DMS153 (cell line): ENCODE measurements at places on chromosomes 5 and 9.

DNA sequence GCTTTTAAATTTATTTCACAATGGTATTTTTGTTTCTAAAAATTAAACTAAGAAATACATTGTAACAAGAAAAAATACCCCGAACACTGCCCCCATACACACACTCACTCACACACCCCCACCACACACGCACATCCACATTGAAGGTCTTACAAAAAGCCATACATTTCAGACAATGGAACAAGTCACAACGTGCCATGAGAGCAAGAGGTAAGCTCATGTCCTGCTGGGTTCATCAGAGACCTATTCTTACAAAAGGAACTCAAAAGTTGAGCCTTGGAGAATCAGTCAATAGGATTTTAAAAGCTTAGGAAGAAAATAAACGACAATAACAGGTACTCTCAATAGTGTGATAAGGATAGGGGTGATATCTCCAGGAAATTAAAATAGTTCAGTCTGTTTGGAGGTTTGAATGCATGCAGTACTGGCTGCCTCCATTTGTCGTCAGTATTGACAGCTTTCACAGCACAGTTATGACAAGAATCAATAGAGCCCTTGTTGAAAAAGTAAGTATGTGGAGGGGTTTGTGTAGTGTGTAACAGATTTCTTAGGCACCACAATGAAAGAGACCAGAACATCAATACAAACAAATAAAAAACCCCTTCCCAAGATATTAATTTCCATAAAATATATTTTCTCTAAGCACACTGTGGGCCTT lies 1826.2 kb upstream of the CDH6 start:
- DNase-seq = no peak

GRCh38 chr5:298737-299125 lies 22.8 kb upstream of the AHRR start:
- DNase-seq = no peak

DNA sequence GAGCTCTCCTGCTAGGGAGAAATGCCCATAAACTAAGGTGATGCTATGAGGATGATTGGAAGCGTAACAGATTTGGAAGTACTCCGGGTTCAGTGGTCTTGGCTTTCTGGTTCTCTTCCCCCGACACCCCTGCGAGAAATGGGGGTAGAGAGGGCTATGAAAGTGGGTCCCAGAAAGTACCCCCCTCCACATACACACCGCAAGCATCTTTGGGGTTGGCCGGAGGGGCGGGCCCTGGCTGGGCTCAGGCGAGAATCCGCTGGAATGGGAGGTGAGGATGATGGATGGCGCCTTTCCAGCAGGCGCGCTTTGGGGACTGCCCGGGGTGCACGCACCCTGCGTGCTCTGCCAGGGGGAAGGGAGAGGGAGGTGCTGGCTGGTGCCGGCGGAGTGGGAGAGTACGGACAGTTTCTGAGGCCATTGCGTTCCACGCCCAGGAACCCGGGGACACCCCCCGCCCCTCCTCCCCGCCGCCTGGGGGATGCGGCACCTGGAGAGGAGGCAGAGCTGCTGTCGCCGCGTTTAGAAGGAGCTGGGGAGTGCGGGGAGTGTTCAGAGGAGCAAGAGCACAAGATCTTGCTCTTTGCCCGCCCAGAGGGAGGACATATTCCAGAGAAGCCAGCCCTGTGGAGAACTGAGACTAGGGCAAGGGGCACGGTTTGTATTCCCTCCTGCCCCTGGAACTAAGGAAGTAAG lies 1.9 kb downstream of the PCSK5 start:
- DNase-seq = no peak

DNA sequence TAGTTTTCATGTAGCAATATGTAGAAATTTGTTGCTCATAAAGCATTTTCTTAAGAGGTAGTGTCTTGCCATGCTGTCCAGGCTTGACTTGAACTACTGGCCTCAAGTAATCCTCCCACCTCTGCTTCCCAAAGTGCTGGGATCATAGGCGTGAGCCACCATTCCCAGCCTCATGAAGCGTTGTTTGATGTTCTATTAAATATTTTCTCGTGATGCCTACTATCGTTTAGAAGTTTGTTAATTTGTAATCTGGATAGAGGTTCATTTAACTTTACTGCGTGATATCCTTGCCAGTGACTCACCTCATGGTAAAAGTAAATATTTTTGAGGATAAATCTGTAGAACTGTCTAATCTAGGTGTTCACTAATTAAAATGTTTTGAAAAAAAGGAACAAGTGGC lies 82.6 kb downstream of the VCAN start:
- DNase-seq = no peak

DNA sequence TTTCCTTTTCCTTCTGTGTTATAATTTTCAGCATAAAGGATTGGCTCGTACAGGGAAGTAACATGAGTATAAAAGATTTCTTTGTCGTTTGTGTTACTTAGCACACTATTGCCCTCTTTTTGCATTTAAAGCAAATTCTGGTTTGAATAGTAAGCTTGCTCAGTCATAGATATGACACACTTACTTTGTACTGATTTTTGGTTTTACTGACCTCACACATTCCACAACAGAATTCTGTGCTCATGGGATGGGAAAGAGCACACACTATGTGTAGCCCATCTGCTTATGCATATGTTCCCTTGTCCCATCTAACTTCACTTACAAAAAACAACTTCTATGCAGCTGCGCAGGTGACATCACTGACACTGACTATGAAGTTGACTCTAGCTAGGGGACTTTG lies 111.9 kb upstream of the MTAP start:
- no peak for DNase-seq

GRCh38 chr5:15365070-15365469 lies 134.9 kb upstream of the FBXL7 start:
- DNase-seq = no peak

GRCh38 chr5:158899211-158899610 lies 200.5 kb downstream of the EBF1 start:
- no peak for DNase-seq

DNA sequence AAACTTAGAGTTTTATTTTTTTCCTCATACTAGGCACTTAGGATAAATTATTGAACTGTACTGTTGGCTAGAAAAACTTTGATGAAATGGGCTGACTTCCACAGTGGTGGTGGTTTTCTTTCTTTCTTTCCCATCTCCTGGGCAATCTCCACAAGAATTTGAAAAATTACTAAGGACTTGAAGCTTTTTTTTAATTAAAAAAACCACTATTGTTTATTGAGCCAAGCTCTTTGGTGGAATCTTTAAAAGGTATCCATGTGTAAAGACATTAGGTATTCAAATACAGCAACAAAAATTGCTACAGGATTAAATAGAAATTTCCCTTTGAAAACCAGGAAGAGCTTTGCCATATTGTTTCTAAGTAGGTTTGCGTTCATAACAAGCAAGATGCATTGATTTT lies 14.1 kb downstream of the MARCHF6 start:
- DNase-seq = no peak

DNA sequence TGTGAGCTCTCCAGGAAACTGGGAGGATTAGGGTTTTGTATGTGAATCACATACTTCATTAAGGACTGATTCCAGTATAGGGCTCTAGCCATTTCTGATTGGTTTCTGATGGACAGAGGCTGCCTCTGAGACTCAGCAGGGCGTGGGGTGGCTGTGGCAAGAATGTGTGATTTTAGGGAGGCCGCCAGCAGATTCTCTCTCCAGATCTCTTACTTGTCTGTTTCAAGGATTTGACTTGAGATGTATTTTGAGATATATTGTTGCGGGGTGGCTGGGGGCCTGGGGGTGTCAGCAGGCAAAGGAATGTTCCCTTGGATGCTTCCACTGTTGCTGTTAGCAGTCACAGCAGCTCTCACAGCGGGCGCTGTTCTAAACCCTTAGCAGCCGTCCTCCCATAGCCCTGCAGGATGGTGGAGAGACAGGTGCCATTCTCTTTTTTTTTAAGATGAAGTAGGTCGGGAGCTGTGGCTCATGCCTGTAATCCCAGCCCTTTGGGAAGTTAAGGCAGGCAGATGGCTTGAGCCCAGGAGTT lies 8.0 kb upstream of the HNRNPAB start:
- no peak for DNase-seq

DNA sequence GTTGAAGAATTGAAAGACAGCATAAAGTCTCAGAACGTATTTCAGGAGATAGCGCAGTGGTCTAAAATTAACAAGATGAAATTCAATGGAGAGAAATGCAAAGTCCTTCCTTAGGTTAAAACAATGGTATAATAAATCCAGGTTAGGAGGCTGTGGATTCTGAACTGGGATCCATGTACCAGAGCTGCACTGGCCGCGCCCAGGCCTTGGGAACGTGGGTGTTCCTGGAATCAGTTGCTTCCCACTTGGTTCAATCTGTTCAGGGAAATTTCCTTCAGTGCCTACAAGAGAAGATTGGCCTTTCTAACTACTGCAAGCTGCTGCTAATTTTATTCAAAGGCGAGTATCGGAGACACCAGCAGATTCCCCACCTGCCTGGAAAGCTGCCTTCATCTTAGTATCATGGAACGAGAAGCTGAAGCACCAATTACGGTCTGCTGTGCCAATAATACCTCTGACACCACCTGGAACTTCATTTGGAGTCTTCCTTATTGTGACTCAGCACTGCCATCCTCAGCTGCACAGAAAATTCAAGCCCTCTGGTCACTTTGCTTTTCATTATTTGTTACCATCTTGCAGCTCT lies 14.3 kb upstream of the CTNND2 start:
- no peak for DNase-seq

- no peak for DNase-seq
Observed at GRCh38 chr5:152813526-152813925, 408.4 kb upstream of the NMUR2 start.

DNA sequence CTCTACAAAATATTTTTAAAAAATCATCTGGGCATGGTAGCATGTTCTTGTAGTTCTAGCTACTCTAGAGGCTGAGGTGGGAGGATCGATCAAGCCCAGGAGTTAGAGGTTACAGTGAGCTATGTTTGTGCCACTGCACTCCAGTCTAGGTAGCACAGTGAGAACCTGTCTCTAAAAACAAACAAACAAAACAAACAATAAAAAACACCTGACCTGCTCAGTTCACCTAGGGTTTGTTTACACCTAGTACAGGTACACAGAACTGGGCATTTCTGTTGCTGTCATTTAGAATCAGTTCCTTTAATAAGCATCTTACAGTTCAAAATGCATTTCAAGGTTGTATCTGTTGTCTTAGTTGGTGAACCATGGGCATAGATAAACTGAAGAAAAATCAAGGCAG lies 95.3 kb downstream of the MEGF10 start:
- no peak for DNase-seq

- DNase-seq = no peak
Observed at GRCh38 chr5:42531611-42532010, 108.4 kb downstream of the GHR start.

DNA sequence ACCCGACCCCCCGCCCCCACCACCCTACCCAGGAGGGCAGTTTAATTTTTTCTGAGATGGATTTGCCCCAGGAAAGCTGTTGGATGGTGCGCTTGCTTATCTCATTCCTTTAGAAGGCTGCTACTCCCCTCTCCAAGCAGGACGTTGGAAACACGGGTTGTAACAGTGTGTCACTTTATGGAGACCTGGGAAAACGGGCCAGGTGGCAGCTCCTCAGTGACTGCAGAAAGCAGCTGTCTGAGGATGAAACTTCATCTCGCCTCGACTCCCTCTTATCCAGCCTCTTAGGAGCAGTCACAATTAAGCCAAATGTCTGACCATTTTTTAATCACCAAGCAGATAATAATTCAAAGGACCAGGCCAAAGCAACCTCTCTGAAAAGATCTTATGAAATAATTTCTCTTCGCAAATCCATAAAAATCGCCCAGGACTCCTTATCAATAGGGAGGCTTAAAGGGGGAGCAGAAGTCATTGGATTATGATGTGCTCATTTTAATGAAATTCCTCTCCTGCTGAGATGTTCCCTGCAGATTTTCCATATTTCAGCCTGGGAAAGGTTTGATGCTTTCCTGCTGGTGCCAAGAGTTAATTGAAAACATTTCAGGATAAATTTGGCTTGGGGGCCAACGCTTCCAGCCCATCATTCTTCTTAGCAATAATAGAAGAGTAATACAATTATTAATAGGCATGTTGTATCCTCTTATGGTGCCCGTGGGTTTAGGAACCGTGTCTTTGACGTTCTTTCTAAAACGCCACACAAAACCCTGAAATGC lies 26.0 kb downstream of the GAS1 start:
- DNase-seq = no peak

DNA sequence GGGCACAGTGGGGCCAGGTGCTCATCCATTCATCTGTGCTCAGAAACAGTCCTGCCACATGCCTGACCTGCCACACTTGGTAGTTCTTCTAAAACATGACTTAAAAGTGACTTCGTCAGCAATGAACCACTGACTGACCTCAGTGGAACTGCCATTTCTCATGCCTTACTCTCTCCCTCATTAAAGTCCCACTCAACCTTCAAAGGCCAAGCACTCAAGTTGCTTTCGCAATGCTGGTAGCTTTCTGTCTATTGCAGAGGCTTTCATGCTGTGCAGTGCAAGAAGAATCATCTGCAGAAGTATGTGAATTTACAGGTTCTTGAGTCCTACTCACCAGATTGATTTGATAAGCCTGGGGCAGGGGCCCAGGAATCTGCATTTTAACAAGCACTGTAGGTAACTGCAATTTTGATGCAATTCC lies 23.9 kb downstream of the B4GALT1 start:
- no peak for DNase-seq

DNA sequence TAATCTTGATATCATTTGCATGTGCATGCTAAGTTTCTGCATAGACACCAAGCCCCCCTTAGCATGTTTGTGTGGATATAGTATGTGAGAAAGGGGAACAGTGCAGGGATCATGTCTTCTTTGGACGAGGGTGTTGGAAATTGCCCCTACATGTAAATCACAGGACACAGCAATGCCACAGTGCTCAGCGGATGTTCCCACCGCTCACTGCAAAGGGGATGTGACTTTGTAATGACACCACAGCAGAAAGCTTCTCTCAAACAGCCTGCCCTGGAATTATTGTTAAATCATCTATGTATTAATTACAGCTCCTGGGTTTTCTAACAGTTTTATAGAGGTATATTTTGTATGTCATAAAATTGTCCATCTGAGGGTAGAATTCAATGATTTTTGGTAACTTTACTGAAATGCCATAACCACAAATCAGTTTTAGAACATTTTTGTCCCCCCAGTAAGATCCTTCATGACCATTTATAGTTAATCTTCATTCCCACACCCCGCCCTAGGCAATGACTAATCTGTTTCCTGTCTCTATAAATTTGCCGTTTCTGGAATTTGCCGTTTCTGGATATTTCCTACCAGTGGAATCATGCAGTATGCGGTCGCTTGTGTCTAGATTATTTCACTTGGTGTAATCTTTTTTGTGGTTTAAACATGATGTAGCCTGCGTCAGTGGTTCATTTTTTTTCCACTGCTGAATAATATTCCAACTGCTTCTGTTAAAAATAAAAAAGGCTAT lies 648.5 kb upstream of the WWC1 start:
- DNase-seq = no peak
